ENCODE measurements at places on chromosomes 11 and 22.

- DNase-seq, result no peak
These were observed 22.5 kb upstream of the DAGLA start for GRCh38 chr11:61657566-61658290.

DNA sequence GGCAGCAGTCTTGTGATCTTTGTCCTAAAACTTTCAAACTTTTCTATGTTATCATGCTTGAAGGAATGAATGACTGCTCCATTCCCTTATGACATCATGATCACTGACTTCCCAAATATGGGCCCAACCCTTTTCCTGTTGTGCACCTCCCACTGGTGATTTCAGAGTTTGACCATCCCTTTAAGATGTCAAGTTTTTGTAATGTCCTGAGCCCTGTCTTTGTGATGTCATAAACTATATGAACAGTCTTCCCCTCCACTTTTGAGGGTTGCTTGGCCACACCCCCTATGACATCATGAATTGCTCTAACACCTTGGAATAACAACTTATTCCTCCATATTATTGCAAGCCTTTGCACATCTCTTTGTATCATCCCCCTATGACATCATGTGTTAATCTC lies 16.5 kb upstream of the NUCB2 start:
- no peak for DNase-seq

GRCh38 chr11:108221911-108222573 lies 396 bp downstream of the NPAT start:
- DNase-seq, result no peak

DNA sequence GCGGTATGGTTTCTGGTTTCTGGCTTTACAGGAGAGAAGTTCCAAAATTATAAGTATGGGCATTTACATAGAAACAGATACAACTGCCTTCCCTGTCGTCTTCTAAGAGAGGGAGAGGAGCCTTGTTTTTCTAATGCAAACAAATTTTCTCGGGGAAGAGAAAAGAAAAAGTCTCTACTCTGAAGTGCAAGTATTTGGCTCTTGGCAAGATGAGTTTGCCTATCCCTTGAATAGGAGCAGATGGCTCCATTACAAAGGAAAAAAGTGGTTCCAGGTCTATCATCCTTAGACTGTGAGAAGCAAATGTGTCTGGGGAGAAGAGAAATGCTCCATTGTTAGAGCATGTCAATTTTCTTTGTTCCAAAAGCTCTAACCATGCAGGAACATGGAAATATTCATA lies 455.6 kb downstream of the BUD13 start:
- no peak for DNase-seq

DNA sequence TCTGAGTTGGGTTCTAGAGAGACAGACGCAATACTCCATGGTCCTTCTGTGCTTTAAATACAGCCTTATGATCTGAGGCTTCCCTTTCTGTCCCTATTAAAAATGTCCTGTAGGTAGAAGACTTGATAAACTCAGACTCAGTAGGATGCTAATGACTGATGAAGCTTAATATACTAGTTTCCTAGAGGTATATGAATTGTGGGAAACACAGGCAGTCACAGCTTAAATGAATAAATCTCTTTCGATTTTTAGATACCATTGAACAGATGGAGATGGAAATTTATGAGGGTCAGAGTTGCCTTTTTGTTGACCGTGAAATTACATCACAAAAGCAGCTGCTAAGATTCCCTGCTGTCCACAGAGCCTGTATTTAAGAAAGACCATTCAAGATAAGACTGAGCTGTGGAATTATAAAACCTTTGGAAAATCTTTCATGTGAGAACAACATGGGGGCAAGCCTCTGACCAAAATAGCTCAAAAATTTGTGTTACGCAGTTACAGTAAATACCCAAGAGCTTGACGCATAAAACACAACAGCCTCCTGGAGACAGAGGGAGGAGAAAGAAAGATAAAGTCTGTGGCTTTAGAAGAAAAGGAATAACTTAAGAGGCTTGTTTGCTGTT lies 172.3 kb downstream of the AASDHPPT start:
- no peak for DNase-seq

- DNase-seq, result no peak
These were observed 57.2 kb downstream of the CABIN1 start for GRCh38 chr22:24068377-24068680.

- no peak for DNase-seq
These were observed 89.4 kb upstream of the DRD2 start for GRCh38 chr11:113564527-113565130.

DNA sequence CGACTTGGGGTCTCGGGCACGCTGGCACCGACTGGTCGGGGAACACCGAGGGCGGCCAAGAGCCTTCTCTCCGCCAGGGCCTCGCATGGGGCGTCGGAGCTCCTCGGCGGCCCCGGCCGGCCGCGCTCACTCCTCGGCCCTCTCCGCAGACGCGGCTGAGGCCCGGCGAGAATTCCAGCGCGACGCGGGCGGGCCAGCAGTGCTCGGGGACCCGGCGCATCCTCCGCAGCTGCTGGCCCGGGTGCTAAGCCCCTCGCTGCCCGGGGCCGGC lies 5.6 kb downstream of the TBX1 start:
- no peak for DNase-seq

DNA sequence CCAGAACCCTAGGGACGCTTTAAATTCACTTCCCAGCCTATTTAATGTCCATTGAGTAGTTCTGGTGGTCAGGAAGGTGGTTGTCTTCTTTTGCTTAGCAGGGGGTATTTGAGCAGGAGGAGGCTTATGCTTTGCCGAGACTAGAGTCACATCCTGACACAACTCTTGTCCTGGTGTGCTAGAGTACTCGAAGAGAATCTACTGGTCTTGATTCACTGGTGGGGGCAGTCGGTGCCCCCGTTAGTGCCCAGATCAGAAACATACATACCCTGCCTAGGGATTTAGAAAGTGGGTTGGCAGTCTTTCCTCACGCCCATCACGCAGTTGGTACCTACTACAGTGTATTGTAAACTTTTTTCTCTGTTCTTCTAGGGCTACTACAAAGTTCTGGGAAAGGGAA lies 2.7 kb downstream of the RPL27A start:
- no peak for DNase-seq

- DNase-seq, result no peak
These were observed 40.0 kb downstream of the BTG4 start for GRCh38 chr11:111472228-111472627.

- DNase-seq, result no peak
These were observed 10.7 kb upstream of the MAP6 start for GRCh38 chr11:75679566-75679965.

DNA sequence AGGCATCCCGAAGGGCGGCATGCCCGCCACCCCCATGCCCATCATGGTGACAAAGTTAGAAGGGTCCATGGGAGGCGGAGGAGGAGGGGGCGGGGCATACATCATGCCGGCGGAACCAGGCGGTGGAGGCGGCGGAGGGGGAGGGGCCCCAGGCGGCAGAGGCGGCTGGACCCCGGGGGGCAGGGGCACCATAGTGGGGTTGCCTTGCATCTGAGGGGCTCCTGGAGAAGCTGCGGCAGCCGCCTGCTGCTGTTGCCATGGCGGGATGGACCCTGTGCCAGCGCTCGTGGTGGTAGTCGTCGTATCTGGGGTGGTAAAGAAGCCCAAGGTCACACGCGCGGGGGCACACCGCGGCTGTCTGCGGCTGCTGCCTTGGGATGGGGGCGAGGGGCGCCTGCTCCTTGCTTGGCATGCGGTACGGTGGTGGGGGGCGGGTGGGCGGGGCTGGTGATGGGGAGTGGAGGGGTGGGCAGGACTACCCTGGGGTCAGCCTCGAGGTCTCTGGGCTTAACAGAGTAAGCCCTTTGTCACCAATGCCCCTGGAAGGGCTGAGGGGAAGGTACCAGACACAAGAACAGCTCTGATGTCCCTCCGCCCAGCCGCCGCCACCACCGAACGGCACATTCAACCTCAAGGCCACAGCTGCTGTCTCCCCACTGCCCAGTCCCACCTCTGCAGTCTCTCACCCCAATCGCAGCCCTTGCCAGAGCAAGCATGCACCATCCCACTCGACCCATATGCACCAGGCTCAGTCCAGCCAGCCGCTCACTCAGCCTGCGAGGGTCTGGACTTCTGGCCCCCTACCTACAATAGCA lies 6.3 kb upstream of the PYGM start:
- DNase-seq, result no peak

DNA sequence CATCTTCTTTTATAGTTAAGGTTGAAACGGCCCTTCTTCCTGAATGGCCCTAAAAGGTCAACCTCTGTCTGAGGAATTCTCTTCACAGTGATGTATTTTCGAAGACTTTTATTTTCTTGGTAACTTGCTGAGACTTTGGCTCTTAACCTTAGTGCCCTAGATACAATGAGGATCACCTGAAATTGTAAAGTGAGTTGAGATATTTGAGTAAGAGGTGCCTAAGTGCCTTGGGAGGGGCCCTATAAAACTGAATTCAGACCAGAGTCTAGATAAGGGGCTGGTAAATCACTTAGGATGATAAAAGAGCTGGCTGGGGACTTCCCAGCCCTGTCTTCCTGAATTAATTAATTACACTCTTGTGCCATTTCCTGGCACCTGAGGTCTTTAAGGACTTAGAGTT lies 505.6 kb upstream of the KIRREL3 start:
- DNase-seq, result no peak

- no peak for DNase-seq
These were observed 70.5 kb upstream of the SESN3 start for GRCh38 chr11:95301474-95301873.

DNA sequence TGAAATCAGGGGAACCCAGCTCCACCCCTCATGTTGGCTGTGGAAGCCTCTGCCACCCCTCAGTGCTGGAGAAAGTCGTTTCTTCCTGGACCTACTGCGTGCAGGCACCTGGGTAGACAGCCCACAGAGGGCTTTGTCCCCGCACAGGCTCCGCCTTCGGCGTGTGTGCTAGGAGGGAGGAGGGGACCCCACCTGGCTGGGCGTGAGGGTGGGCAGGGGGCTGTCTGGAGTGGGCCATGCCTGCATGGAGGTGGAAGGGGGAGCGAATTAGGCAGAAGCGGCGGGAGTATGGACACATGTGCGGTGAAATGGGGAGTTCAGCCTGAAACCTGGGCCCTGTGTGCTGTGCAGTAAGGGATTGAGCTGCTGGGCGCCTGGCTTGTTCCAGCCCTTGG lies 49.3 kb downstream of the FBLN1 start:
- no peak for DNase-seq

GRCh38 chr11:102522312-102523188 lies 8.0 kb downstream of the MMP7 start:
- no peak for DNase-seq

DNA sequence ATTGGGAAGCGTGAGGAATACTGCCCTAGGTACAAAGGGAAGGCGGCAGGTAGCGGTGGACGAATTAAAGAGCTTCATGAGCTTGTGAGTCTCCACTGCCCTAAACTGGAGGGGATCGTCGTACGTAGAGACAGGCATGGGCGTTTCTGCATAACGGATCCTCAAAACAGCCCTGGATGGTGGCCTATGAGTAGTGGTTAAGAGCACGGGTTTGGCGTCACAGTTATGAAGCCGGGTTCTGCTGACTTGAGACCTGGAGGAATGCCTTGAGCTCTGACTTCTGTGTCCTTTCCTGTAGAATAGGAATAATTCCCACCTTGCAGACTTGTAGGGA lies 335 bp downstream of the TMEM138 start:
- no peak for DNase-seq

GRCh38 chr22:49626361-49627216 lies 201.1 kb downstream of the BRD1 start:
- DNase-seq, result no peak

- no peak for DNase-seq
These were observed 5.4 kb upstream of the FTH1 start for GRCh38 chr11:61972672-61973475.

GRCh38 chr11:104968355-104968855 lies at the start of gene CASP4:
Gene CASP4, minus strand, starts transcription at chr11:104968574. Its CDS starts 49 bp downstream, at chr11:104968525.
- DNase-seq, result no peak

DNA sequence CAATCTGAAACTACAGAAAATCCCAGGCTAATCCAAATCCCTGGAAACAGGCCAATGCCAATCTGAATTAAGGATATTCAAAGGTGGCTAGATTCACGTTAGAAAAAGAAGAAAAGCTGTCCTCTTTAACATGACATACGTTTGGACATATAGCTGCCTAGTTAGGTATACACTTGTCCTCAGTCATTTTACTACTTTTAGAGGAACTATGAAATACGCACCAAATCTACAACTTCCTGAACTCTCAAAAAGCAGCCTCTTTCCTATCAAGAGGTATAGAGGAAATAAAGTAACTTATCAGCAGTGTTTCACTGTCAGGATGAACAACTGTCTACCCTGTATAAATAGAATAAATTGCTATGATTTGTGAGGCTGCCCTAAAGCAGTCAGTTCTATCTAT lies 24.0 kb downstream of the KMT5B start:
- DNase-seq, result no peak

DNA sequence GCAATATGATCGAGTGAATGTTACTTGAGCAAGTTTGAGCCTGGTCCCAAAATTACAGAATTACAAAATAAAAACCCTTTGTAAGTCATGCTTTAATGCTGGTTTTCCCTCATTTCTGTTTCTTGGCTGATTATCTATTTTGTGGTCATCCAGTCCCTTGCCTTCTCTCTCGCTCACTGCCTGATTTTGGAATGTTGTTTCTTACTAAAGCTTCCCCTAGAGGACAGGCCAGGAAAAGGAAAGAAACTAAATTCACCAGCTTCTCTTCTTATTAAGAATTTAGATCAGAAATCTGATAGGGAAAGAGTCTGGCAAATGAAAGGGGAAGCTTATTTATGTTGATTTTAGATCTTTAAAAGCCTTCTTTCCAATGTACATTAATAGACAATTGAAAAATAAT lies 16.6 kb upstream of the BDNF start:
- no peak for DNase-seq

DNA sequence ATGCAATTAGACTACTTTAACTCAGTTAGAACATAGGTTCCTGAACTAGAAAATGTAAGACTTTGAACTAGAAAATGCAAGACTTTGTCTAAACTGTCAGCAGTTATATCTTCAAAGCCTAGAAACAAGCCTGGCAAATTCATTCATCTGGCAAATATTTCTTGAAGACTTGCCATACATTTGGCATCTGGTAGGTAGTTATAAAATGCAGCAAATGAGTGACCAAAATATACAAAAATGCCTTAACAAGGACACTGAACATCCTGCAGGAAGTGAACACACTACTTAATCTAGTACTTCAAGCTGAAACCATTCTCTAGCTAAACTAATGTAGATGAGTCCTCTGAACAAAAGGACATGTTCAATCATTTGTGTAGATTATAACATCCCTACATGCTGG lies 84.7 kb upstream of the SCUBE2 start:
- DNase-seq, result no peak

- no peak for DNase-seq
These were observed 174.1 kb downstream of the TTC28 start for GRCh38 chr22:28505416-28506149.

DNA sequence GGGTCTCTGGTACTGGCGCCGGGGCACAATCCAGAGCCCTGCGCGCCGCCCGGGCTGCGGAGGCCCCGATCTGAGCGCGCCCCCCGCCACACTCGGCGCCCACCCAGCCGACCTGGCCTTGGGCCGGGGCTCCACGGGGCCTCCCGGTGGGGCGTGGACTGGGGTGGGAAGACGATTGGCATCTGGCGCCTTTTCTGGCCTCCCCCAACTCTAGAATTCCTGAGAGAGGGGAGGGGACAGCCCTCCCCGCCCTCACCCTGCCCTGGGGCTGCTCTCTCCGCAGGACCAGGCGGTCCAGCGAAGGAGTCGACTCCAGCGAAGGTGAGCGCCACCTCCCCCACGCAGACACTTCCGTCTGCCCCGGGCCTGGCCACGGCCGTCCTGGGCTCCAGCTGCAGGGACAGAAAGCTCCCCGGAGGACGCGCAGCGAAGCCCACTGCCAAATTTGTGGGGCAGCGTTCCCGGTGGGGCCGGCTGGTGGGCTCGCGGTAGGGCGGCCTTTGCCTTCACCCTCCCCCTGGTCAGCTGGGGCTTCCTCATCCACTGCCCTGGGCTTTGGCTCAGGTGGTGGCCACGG lies 593 bp downstream of the SSH3 start:
- DNase-seq, result no peak

- DNase-seq, result no peak
These were observed 67.7 kb downstream of the TBC1D22A start for GRCh38 chr22:46829941-46830715.
